ENCODE measurements at places on chromosomes 7 and 10. TPM values are rescaled to one million over a fixed set of nuclear protein-coding genes. Genes with fewer than 3 reads are reported as not detected.

- no peaks in the 10 kb centered on the region for H3K4me1 ChIP-seq
- DNase-seq: no peak
- H3K27me3 ChIP-seq: no peaks in the 10 kb centered on the region
Observed at GRCh38 chr10:22444219-22444788, 99.0 kb downstream of the SPAG6 start.

- no peaks in the 10 kb centered on the region for H3K27me3 ChIP-seq
- H3K4me1 ChIP-seq: no peaks in the 10 kb centered on the region
- H3K27ac ChIP-seq: no peak overlapping the region
- no peaks in the 10 kb centered on the region for H3K36me3 ChIP-seq
- H3K4me3 ChIP-seq: no peak overlapping the region
Observed at GRCh38 chr7:127955051-127955531, 76.1 kb downstream of the LRRC4 start.

OR2A42 gene
- total RNA-seq: not detected

DNA sequence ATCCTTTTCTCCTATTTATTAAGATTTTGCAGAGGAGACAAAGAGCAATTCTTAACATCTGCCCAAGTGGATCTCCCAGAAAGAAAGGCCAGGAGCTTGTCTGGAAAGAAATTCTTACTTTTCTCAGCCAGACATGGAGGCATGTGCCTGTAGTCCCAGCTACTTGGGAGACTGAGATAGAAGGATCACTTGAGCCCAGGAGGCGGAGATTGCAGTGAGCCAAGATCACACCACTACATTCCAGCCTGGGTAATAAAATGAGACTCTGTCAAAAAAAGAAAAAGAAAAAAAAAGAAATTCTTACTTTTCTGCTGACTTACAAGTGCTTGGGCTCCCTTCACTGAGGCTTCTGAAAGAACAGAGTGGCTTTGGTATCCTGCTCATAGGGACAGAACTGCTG is 2.4 kb upstream of the CYP3A43 start:
- no peak overlapping the region for H3K4me3 ChIP-seq
- DNase-seq: no peak
- no peaks in the 10 kb centered on the region for H3K4me1 ChIP-seq
- H3K27ac ChIP-seq: no peak overlapping the region
- no peaks in the 10 kb centered on the region for H3K27me3 ChIP-seq

Data from Peyer's patch (tissue), 4 donors.